Smooth muscle cell of the umbilical artery (primary cell): ENCODE measurements at places on chromosomes 1 and 21. TPM values are rescaled to one million over a fixed set of nuclear protein-coding genes. Genes with fewer than 3 reads are reported as not detected.

Gene CRP
- total RNA-seq, result not detected in 2 replicates

Gene IL24
- total RNA-seq, result not detected in 2 replicates

Gene CD53
- not detected in 2 replicates for total RNA-seq

Gene HFM1
- under 0.01 and 0.23 TPM in 2 replicates for total RNA-seq

Gene GNG5
- total RNA-seq, result 8.9 and 20.5 TPM in 2 replicates

Gene THBS3
- 23.8 and 35.9 TPM in 2 replicates for total RNA-seq

Gene HSD3B1
- total RNA-seq, result not detected in 2 replicates

Gene LY9
- not detected in 2 replicates for total RNA-seq

Gene GBP7
- total RNA-seq, result not detected in 2 replicates

Gene ZNF695
- 0.59 and 1.7 TPM in 2 replicates for total RNA-seq
